Lower lobe of right lung (tissue), 2 donors: ENCODE measurements at places on chromosomes 12 and 14. TPM values are rescaled to one million over a fixed set of nuclear protein-coding genes. Genes with fewer than 3 reads are reported as not detected.

DNA sequence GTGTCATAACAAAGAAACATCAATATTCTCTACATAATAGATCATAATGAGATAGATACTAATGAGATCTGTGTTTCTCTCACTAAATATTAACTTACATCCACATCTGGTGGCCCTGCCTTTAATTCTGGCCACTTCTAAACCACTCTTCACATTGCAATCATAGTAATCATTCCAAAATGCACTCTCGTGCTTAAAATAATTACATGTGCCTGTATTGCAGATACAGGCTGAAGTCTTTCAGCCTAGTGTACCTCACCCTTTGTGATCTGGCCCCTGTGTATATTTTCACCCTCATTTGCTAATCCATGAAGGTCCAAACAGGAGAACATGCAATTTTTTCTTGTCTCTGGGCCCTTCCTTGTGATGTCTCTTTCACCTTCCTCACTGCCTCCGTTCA, 108.0 kb downstream of the LIN7A start:
- no peaks in the 10 kb centered on the region for H3K27me3 ChIP-seq
- H3K27ac ChIP-seq, result peak overlapping the region; percentile 12
- no peaks in the 10 kb centered on the region for H3K4me1 ChIP-seq
- DNase-seq, result no peak
- no peak overlapping the region for H3K4me3 ChIP-seq
- no peaks in the 10 kb centered on the region for H3K36me3 ChIP-seq

GRCh38 chr14:22268875-22269274, 320.1 kb downstream of the DAD1 start:
- H3K4me1 ChIP-seq, result no peaks in the 10 kb centered on the region
- DNase-seq, result no peak
- H3K27ac ChIP-seq, result no peak overlapping the region
- H3K4me3 ChIP-seq, result no peak overlapping the region
- H3K27me3 ChIP-seq, result no peaks in the 10 kb centered on the region
- H3K36me3 ChIP-seq, result no peaks in the 10 kb centered on the region

- H3K4me3 ChIP-seq, result no peak overlapping the region
- H3K27me3 ChIP-seq, result no peaks in the 10 kb centered on the region
- DNase-seq, result no peak
- no peak overlapping the region for H3K27ac ChIP-seq
- H3K4me1 ChIP-seq, result no peaks in the 10 kb centered on the region
- H3K36me3 ChIP-seq, result no peaks in the 10 kb centered on the region
These were observed 88.8 kb downstream of the CCDC60 start for GRCh38 chr12:119423285-119423684.

DNA sequence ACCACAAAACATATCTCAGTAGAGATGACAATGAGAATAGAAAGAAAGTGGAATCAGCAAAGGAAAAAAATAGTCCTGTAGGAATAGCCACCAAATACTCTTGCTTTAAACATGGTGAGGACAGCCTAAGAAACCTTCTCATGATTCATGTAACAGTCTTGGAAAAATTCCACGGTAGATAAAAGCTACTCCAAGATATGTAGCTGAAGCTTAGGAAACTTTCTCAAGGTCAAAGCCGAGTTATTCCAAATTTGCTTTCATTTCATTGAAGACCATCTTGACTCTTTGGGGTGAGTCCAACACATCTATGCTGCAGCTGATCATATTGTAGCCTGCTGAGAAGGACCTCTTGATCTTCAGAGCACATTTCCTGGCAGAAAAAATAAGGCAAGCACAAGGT, 157.6 kb downstream of the PAH start:
- no peaks in the 10 kb centered on the region for H3K27me3 ChIP-seq
- DNase-seq, result no peak
- H3K27ac ChIP-seq, result no peak overlapping the region

DNA sequence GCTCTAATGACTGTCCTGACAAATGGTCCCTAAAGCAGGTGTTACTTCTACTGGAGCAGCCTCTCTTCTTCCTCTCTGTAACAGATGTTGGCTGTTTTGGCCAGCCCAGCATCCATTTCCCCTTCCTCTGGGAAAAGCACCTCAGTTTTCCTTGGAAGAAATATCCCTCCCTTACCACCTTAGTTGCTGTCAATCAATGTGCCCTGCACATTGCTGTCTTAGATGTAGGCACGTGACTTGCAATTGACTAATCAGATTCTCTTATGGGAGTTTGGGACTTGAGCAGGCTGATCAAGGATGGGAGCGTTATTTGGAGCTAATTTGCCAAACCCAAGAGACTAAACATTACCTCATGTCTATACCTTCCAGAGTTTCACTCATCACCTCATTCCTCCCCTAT, 12.0 kb upstream of the TMED2 start:
- no peaks in the 10 kb centered on the region for H3K36me3 ChIP-seq
- no peak overlapping the region for H3K4me3 ChIP-seq
- H3K4me1 ChIP-seq, result no peaks in the 10 kb centered on the region
- H3K27ac ChIP-seq, result no peak overlapping the region
- DNase-seq, result no peak

DNA sequence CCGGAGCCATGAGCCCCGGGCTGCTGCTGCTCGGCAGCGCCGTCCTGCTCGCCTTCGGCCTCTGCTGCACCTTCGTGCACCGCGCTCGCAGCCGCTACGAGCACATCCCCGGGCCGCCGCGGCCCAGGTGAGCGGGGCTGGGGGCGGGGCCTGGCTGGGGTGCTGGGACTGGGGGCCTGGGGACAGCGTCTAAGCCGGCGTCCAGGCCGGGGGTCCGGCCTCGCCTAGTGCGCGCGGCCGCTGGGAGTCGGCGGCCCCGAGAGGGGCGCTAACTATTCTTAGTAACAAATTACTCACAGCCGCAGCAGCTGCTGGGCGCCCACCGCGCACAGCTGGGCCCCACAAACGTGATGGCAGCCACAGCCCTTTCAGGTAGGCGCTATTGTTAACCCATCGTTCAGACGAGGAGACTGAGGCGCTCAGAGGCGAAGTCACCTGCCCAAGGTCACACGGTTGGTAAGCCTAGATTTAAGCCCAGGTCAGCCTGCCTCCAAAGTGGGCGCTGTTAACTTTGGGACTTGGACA, 374 bp downstream of the CYP46A1 start:
- peaks cover 17% of the 10 kb centered on the region for H3K4me1 ChIP-seq
- no peak overlapping the region for H3K27ac ChIP-seq
- peaks cover 11% of the 10 kb centered on the region for H3K27me3 ChIP-seq
- peak overlapping the region; percentile 62 for H3K4me3 ChIP-seq

DNA sequence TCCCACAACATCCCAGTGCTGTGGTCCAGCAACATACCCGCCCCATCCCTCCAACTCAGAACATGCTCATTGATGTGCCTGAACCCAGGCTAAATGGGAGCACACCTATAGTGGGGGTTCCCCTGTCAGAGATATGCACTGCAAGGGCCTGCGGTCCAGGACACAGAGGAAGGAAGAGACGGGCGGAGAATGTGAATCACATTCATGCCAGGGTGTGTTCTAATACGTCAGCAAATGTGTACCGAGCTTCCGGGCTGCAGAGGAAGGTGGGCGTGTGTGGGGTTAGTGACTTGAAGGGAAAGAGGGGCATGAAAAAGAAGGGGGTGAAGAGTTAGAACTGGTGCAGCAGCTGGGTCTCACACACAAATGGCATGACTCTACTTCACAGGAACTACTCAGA, 83.7 kb downstream of the DPF3 start:
- DNase-seq, result no peak
- H3K4me3 ChIP-seq, result no peak overlapping the region

The KCNMB4 gene
- 4.5 TPM for total RNA-seq

The TBX3 gene
- total RNA-seq, result 50.9 TPM

The TSPAN11 gene
- total RNA-seq, result 9.1 TPM
